ENCODE measurements at places on chromosomes 4 and X.
A peak's percentile ranks its signal among the peaks of the same experiment; 100 is the strongest.

- no peak for DNase-seq
These were observed 356.1 kb downstream of the HNRNPD start for GRCh38 chr4:82017680-82018079.

DNA sequence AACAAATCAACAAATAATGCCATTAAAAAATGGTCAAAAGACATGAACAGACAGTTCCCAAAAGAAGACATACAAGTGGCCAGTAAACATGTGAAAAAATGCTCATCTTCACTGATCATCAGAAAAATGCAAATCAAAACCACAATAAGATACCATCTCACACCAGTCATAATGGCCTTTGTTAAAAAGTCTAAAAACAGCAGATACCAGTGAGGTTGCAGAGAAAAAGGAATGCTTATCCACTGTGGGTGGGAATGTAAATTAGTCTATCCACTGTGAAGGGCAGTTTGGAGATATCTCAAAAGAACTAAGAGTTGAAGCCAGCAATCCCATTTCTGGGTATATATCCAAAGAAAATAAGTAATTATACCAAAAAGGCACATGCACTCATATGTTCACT is 668.1 kb upstream of the CPEB2 start:
- DNase-seq = no peak

DNA sequence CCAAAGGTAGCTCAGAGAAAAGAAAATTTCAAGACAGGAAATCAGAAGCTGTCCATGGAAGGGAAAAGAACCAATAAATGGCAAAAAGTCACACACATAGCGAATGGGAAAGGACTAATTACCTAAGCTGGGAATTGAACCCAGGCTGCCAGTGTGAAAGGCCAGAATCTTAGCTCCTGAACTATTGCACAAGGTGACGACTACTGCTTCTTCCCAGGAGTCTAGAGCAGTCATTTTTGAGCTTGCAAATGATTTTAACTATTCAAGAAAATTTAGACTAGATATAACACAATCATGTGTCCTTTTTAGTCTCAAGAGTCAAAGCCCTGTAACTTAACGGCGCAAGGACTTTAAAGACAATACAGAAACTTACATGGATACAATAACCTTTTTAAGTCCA is 34.1 kb upstream of the ZNF81 start:
- no peak for DNase-seq

- DNase-seq = no peak
These were observed 56.7 kb upstream of the ENPP6 start for GRCh38 chr4:184274286-184274951.

GRCh38 chrX:56232221-56233082 is at the start of gene KLF8:
TSS of gene KLF8 (plus strand) at chrX:56232356. CDS start at chrX:56233335, 979 bp downstream.
- DNase-seq = no peak

DNA sequence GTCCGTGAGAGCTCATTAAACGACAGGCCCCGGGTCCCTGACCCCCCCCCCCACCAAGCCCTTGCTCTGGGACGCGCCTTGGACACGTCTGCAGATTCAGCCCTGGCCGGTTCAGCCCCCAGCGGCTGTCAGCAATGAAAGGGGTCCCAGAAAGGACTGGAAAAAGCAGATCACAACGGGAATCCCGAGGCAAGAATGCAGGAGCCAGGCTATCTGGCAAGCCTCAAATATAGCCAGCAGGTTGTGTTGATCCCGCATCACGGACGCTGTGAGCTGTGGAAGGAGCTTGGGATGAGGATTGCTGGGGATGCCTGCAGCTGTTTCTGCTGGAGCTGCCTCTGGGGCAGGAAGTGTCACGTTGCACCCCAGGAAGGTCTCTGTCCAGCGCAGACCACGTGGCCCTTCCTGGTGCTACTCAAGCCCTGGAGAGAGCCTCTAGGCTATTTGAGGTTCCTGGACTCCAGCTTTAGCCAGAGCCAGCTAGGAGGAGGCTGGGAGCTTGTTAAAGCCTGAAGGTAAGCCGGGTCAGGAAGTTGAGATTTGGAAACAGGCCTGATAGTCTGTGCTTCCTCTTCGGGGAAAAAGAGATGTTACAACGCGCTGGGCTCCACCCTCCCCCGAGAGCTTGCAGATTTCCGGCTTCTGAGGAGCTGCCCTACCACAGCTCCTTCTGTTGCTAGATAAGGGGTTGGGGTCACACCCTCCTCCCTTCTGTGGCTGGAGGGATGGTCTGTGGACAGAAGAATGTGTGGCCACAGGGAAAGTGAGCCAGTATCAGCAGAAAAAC is 19.3 kb upstream of the CSF2RA start:
- DNase-seq = no peak

DNA sequence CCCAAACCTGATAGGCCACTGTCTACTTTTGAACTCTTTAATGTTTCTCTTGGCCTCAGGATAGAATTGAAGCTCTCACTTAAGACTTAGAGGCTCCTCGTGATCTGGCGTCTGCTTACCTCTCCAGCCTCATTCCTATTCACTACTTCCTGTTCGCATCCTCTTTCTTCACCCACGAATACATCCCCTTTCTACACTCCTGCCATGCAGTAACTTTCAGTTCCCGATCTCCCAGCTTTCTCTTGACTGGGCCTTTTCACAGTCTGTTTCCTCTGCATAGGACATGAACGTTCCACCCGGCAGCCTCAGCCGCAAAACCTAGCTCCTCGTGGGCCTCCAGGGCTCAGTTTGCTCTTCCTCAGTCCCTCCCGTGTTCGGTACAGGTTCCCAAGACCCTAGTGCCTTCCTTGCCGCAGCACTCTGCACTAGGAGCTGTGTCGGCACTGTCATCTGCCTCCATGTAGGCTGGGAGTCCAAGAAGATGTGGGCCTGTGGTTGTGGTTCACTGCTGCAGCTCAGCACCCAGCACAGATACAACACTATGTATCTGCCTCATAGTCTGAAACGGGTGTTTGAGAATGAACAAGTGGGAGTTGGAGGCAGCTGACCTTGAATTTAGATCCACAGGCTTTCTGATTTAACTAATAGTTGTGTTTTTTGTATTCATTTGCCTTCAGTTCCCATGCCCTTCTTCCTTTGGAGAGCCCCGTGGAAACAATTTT is 15.8 kb downstream of the RPL39 start:
- no peak for DNase-seq

GRCh38 chr4:84501721-84502267 is 2.7 kb upstream of the NKX6-1 start:
- DNase-seq = no peak

DNA sequence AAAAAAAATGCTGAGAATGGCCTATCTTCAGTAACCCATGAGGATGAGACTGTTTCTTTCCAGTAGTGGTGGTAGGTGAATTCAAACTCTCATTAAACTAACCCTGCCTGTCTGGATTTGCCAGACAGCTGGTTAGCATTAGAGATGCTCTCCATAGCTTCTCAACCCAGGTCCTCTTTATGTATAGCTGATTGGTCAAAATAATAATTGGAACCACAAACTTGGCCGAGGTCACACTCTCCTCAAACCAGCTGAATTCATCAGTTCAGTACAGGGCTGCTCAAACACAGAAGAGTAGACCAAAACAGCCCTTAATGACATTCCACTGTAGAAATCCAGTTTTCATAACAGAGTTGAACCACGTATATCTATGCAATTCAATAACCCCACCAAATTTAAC is 85.3 kb downstream of the HCCS start:
- DNase-seq = no peak

DNA sequence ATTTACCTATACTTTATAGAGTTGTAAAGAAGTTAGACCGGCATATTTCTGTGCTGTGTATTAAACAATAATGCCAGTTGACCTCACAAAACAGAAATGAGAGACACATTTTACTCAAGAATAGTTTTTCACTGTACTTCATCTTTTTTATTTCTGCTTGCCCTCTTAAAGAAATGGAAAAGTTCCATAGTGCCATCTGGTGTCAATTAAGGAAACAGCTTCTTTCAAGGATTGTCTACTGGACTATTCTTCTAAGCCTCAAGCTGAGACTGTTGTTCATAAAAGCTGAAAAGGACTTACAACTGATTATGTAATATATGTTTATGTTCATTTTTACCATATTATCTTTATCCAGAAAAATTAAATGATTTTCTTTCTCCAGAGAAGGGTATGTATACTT is 1523.7 kb downstream of the ARAP2 start:
- peak; percentile 41 for DNase-seq
